Dermis microvascular lymphatic vessel endothelial cell (primary cell): ENCODE measurements at places on chromosomes 3 and 15. TPM values are rescaled to one million over a fixed set of nuclear protein-coding genes. Genes with fewer than 3 reads are reported as not detected.

GRCh38 chr3:77795013-77795412, 755.1 kb downstream of the ROBO2 start:
- no peak for DNase-seq

Gene CA12
- total RNA-seq = 0.13 and 0.38 TPM in 2 replicates

GRCh38 chr3:78013653-78014052, 973.8 kb downstream of the ROBO2 start:
- DNase-seq = no peak

Gene POLR2M
- total RNA-seq = 212 and 471 TPM in 2 replicates

DNA sequence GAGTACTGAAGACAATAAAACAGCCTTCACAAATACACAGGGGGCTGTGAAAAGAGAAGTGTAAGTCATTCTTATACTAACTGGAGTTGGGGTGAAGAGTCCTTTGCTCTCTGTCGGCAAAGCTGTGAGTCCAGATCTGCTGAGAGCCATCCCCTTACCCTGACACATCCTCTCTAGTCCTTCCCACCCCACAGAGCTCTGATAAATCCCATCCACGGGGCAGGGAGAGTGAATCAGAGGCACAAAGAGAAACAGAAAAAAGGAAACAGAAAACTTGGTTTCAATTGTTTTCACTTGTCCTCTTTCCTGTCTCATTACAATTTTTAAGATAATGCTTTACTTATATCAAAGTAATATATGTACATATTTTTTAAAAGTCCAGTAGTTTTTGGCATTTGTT, 18.2 kb upstream of the ZNF639 start:
- DNase-seq = no peak

Gene CLK3
- total RNA-seq = 35.0 and 53.5 TPM in 2 replicates

- DNase-seq = peak; percentile 36
Measured at GRCh38 chr3:126083511-126083912, 412 bp downstream of the SLC41A3 start.

GRCh38 chr3:132445817-132446216, 28.5 kb downstream of the DNAJC13 start:
- peak; percentile 71 for DNase-seq

Gene EEF1AKMT4
- total RNA-seq = 3.5 and 4.7 TPM in 2 replicates

Gene CCK
- total RNA-seq = not detected in 2 replicates

- no peak for DNase-seq
Measured at GRCh38 chr15:93985925-93986324, 245.4 kb upstream of the MCTP2 start.

Gene CHL1
- total RNA-seq = not detected in 2 replicates

DNA sequence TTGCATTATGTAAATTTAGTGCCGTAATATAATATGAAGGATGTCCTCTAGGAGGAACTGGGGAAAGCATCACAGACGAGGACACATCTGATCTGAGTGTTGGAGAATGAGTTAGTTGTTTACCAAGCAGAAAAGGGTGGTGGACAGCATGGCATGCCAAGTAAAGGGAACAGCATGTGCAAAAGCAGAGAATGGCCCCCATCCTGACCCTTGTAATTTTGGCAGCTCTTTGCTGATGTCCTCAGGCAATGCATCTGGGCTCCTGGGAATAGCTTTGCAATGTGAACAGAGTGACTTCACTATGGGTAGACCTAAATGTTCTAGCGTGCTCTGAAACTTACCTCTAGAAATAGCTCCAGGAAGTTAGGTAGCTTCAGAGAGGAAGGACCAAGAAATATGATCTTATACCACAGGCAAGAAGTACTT, 263.3 kb downstream of the LPP start:
- no peak for DNase-seq

DNA sequence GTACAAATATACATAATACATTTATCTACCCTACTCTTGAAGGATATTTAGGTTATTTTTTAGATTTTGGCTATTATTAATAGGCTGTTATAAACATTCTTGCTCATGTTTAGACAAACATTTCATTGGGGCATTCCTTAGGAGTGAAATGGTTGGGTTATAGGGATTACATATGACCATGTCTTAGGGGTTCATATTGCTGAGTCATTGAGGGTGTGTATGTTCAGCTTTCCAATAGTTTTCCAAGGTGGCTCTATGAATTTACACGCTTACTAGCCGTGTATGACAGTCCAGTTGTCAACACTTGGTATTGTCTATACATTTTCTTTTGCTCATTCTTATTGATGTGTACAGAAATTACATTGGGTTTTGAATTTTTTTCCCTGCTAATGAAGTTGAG, 125.8 kb downstream of the OXSM start:
- DNase-seq = no peak

- DNase-seq = no peak
Measured at GRCh38 chr15:74828835-74829234, 2.4 kb downstream of the CPLX3 start.

Gene CSPG4
- under 0.01 and 0.13 TPM in 2 replicates for total RNA-seq

Gene MESD
- total RNA-seq = 12.9 and 13.4 TPM in 2 replicates

Gene MCCC1
- 19.5 and 21.5 TPM in 2 replicates for total RNA-seq

Gene ST3GAL6
- total RNA-seq = 7.2 and 44.5 TPM in 2 replicates

Gene ZDHHC19
- not detected in 2 replicates for total RNA-seq

DNA sequence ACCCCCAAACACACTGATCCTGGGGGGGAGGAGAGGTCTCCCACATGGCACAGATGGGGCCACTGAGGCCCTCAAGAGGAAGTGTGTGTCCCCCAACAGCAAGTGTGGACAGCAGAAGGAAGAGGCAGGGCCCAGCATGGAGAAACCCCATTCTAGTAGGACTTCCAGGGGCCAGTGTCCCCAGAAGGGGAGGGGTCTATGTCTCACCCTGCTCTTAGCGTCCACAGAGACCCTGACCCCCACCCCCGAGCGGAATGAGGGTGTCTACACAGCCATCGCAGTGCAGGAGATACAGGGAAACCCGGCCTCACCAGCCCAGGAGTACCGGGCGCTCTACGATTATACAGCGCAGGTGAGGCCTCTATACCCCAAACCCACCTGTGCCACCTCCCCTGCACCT, 35.3 kb downstream of the TSPAN3 start:
- no peak for DNase-seq

GRCh38 chr3:171772427-171773056, 37.7 kb downstream of the PLD1 start:
- no peak for DNase-seq

DNA sequence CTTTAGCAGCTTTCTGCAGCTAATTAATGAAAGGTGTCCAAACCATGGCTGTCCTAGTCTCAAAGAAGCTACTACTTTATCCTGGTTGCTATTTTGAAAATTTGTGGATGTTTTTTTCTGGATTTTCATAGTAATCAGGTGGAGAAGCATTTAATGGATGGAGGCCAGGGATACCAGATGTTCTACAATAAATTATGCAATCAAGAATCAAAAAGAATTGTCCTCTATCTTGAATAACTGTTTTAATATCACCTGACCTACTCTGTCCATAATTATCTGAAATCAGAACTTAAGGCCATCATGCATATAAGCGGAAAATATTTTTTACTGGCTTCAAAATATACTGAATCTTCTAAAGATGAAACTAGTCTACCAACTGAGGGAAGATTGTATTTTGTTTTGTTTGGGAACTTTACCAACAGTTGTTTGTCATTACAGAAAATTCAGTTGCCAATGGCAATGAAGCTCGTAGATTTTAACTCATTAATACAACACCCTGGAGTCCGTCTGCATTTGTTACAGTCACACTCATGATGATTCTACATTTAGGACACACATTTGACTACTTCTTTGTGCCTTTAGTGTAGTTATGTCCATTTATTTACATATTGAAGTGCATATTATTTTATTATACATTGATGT, 762.3 kb upstream of the GRM7 start:
- DNase-seq = no peak

DNA sequence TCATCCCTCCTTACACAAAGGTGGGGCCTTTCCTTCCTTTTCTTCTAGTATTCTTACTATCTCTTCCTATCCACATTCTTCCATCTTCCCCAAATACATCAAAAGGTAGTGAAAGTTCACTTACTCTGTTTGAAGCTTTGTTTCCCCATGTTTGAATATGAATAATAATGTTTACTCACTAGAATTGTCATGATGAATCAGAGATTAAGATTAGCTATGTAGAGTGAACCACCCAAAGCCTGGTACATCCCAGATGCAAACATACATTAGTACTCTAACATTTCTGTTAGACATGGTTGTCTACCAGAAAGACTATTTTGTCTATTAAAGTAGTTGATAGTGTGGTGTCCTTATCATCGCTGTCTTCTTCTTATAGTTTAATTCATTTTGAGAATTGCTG, 327.1 kb upstream of the TBC1D5 start:
- no peak for DNase-seq

Gene C15orf62
- total RNA-seq = 0.13 and 0.39 TPM in 2 replicates

DNA sequence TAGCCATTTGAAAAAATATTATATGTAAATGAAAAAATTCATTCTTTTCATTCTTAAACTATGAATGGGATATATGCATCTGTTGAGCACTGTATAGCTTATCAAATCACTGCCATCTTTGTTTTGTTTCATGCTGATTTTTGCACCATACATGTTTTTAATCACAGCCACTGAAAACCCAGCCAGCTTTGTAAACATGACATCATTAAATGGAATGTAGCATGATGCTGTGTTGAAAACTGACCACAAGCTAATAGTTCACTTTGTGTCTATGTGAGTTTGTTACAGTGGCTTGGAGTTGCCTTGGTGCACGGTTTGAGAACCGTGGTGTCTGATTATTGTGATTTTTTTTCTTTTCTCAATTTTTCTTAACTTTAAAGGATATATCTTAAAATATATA, 75.7 kb downstream of the GMPS start:
- no peak for DNase-seq

DNA sequence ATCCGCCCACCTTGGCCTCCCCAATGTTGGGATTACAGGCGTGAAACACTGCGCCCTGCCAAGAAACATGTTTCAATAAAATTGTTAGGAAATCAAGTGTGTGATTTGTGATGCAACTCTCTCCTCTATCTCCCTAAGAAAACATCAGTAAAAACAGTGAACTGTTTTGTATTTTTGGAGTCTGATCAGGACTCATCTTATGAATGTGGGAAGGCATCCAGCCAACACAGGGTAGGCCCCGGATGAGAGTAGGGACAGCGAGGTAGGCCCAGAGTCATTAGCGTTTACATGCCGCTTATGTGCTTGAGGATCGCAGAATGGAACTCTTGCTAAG, 884 bp upstream of the GLYCTK start:
- no peak for DNase-seq

Gene NTRK3
- total RNA-seq = not detected in 2 replicates

Gene RPSA
- 931 and 1,204 TPM in 2 replicates for total RNA-seq

Gene PROK2
- not detected in 2 replicates for total RNA-seq

Gene PYGO1
- 0.13 TPM in 2 replicates for total RNA-seq

DNA sequence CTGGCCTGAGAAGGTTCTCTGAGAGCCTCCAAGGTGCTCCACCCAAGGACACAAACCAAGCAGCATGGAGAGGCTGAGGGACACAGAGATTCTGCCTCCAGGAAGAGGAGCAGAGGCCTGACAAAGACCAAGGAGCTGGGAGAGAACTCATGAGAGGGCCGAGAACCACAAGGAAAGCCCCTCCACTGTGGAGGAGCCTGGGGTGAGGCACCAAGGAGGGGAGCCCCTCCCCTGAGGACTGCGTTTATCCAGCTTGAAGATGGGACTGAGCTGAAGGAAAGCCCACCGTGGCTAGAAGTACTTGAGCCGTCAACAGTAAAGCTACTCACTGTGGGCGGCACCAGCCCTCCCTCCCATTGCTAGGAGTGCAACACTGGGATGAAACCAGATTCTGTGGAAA, 63.1 kb upstream of the MEF2A start:
- DNase-seq = no peak

Gene ZNF385D
- total RNA-seq = 1.3 and 4.2 TPM in 2 replicates

- DNase-seq = no peak
Measured at GRCh38 chr3:43769885-43770425, 79.2 kb downstream of the ABHD5 start.

Gene SMCO1
- not detected in 2 replicates for total RNA-seq

DNA sequence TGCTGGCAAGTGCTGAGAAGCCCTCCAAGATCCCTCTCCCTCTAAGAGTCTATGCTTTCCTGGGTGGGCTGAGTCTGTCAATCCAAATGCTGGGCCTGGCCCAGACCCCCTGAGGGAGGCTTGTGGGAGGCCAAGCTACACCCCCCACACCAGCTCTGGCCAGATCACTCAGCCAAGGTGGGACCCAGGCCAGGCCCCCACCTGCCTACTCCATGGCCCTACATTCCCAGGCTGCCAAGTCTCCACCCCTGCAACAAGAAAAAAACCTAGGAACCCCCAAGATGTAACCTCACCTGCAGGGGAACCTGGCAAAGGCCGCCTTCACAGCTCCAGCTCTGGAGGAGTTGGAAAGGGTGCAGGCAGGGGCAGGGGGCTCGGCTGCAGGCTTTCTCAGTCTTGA, 109.1 kb downstream of the CHSY1 start:
- DNase-seq = no peak
